ENCODE measurements at places on chromosomes 7 and 10.

GRCh38 chr7:121447911-121448300 is 51.8 kb upstream of the FAM3C start:
- DNase-seq, result no peak

DNA sequence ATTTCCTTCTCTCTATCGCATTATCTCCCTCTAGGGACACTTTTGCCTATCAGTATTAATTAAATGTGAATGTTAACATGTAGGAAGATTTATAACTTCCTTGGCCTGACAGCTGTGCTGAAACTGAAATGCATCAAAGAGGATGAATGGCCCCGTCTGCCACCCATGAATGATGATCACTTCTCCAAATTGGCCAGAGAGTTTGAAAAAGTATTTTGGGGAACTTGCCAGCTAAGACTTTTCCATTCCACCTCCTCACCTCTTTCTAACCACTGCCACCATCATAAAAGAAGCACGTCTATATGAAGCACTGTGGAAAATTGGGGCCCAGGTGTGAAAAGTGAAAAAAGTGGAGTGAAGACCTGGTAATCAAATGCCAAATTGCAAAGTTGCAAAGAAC is 25.4 kb upstream of the ST8SIA6 start:
- no peak for DNase-seq

- no peak for DNase-seq
These were observed 42.0 kb downstream of the ANXA8 start for GRCh38 chr10:47441938-47442337.

GRCh38 chr7:96327429-96327828 is 5.5 kb upstream of the SLC25A13 start:
- no peak for DNase-seq

- DNase-seq, result no peak
These were observed 210.5 kb upstream of the YAE1 start for GRCh38 chr7:39355664-39356063.

DNA sequence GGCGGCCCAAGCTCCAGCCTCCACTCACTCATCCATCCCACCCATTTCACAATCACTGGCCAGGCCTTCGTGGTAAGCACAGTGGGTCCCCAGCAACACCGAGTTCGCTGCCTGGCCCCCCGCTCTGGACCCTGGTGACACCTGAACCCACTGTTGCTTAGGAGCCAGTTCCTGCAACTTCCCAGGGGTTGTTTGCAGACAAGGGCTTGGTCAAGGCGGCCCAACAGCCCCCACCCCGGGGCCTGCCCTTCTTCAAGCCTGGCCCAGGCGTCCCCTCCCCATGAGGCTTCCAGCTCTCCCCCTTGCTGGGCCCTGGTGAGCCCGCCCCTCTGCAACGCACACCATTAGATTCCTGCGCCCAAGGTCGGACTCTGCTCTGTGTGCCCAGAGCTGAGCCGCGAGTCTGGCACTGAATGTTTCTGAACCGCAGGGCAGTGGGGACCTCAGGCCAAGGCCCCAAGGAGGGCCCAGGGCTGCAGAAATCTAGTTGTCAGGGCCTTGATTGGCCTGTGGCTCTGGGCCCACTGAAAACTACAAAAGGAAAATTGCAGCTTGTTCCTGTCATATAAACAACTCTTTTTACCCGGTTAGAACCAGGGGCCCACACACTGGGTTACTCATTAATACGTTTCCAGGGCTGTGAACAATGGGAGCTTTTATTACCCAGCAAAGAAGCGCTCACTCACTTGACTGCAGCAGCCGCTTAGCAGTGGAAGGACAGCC is 2.1 kb upstream of the COX19 start:
- peak; percentile 68 for DNase-seq

DNA sequence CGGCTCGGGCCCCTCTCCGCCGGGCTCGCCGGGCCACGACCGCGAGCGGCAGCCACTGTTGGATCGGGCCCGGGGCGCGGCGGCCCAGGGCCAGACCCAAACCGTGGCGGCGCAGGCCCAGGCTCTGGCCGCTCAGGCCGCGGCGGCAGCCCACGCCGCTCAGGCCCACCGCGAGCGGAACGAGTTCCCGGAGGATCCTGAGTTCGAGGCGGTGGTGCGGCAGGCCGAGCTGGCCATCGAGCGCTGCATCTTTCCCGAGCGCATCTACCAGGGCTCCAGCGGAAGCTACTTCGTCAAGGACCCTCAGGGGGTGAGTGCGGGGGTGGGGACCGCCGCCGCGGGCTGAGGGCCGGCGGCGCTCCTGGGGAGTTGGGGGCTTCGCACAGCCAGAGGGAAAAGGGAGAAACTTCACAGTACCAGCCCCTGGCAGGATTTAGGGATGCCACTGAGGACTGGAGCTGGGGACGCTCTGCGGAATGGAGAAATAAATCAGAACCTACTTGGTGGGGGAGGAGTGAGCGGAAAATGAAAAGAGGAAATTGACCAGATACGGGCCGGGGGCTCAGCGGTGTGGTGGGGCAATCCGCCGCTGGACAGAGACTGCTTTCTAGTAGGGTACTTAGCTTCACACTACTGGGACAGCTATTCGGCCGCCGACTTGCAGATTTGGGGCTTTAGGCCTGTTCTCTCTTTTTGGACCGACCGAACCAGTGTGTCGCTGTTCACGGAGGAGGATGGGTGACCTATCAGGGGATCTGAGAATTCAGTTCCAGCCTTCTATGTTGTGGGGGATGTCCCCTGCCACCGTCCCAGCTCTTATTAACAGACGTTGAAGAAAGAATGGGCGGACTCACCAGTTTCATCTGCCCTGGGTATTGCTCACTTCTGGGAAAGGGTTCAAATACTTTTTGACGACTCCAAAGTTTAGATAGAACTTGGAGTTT is 669 bp downstream of the PI4K2A start:
- DNase-seq, result no peak

All from hypothalamus (tissue), 51 donors.